ENCODE measurements at places on chromosomes 16 and 17.
A peak's percentile ranks its signal among the peaks of the same experiment; 100 is the strongest.

DNA sequence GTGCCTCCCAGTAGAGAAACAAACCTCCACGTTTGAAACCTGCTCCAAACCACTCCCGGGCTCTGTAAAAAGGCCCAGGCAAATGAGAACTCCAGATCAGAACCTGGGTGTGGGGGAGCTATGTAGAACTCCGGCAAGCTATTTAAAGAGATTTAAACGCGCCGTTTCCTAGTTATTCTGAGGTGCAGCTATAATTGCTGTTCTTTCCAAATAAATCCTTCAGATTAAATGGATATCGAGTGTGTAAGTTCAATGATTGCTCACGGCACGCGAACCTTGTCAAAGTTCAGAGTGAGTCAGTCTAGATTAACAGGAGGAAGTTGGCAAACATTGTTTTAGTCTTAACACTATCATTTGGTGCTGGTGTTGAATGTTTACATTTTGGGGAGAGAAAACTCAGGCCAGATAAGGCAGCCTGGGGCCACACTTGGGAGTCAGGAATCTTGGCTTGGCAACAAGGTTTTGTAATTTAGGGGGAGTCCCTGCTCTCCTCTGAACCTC, 92.9 kb upstream of the SALL1 start:
- peak; percentile 62 for DNase-seq

- peak; percentile 76 for DNase-seq
These were observed 17.4 kb downstream of the IRF8 start for GRCh38 chr16:85916141-85916890.

- no peak for DNase-seq
These were observed 1128.6 kb downstream of the CDH8 start for GRCh38 chr16:60907645-60908044.

DNA sequence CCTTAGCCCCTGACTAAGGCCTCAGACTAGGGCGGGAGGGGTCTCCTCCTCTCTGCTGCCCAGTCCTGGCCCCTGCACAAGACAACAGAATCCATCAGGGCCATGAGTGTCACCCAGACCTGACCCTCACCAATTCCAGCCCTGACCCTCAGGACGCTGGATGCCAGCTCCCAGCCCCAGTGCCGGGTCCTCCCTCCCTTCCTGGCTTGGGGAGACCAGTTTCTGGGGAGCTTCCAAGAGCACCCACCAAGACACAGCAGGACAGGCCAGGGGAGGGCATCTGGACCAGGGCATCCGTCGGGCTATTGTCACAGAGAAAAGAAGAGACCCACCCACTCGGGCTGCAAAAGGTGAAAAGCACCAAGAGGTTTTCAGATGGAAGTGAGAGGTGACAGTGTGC, 12.7 kb downstream of the CES3 start:
- no peak for DNase-seq

- DNase-seq, result no peak
These were observed 1.8 kb downstream of the TBC1D16 start for GRCh38 chr17:80033840-80034239.

GRCh38 chr16:86391984-86392383, 118.3 kb upstream of the FOXF1 start:
- DNase-seq, result peak; percentile 4

DNA sequence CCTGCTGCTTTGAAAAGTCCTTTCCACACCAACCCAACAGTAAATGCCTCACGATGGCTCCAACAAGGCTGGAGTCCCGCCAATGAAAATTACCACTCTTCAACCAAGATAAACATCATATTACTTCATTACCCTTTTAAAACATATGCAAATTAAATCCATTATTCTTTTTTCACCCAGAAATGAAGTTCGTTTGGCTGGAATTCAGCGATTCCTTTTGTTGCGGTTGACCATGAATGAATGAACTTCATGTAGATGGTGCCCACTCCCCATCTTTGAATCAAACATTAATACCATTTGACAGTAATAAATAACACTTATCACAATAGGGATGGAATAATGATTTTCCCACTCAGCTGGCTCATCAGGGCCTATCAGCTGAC, 211.5 kb upstream of the TOX3 start:
- no peak for DNase-seq

GRCh38 chr17:58052945-58053715, 30.1 kb upstream of the DYNLL2 start:
- no peak for DNase-seq

DNA sequence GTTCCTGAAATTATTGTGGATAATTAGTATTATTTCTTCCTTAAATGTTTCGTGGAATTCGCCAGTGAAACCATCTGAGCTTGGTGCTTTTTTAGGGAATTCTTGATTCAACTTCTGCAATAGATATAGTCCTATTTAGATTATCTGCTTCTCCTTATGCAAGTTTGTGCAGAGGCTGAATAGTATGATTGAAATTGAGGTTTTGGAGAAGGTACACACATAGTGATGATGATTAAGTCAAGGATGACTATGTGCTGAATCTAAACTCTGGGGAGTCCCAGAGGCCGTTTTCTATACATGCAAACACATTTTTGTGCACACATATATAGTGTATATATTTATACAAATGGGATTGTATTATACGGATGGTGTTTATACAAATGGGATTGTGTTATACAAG, 5.2 kb upstream of the MYH4 start:
- no peak for DNase-seq

DNA sequence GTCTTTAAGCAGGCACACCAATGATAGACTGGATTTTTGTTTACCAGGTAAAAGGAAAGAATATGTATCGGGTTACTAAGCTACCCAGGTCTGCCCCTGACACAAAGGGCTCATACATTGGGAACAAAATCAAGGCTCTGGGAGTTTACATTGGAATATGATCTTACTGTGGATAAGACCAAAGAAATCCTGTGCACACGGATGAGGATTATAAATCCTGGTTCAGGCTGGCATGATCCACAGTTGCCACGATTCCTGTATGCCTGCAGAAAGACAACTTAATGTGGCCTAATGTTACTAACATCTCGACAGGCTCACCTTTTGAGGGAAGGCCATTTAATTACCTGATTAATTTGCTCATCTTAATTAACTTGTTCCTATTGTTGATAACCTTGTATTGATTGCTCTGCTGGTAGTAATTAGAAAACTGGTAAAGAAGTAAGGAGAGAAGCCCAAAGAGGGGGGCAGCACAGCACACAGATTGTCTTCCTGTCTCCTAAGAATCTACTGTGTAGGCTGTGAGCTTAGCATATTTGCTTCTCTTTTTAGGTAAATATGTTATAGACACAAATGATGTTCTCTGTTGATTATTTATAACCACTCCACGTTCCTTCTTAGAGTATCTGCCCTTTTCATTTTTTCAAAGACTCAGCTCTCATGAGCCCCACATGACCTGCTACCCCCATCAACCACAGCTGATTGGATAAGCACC, 51.0 kb upstream of the TOX3 start:
- no peak for DNase-seq

DNA sequence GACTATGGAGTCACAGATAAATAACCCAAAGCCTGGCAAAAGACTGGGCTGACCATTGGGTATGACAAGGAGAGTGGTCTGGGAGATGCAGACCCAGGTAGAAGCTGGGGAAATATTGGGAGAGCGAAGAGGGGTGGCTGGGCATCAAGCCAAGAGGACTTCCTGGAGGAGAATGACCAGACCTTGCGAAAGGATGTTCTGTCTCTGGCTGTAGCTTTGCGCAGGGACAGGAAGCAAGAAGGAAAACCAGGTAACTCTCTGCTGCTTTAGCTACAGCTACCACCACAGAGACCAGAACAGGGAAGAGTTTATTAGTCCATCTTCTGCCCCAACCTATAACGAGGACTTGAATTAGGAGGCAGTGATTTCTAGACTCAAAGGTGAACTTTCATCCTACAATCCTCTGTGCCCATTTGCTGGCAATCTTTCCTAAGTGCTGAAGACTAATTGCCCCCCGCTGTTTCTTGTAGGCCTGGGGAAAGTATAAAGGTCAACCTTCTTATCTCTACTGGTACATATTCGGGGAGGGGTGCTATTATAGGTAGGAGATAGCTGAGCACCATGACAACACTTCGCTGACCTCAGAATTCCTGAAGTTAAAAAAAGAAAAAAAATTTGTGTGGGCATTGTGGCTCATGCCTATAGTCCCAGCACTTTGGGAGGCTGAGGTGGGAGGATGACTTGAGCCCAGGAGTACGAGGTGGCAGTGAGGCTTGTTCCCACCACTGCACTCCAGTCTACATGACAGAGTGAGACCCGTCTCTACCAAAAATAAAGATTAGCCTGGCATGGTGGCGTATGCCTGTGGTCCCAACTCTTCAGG, 19.1 kb upstream of the KIFC3 start:
- no peak for DNase-seq

DNA sequence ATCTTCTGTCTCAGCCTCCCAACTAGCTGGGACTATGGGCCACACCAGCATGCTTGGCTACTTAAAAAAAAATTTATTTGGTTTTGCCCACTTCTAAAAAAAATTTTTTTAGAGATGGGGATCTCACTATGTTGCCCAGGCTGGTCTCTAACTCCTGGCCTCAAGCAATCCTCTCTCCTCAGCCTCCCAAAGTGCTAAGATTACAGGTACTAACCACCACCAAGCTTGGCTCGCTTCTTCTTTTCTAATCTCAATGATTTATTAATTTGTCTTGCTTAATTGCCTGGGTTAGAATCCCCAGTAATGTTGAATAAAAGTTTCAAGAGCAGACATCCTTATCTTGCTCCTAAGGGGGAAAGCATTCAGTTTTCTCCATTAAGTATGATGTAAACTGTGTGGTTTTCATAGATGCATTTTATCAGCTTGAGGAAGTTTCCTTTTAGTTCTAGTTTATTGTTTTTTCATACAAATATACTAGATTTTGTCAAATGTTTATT, 65.8 kb upstream of the NACA2 start:
- DNase-seq, result no peak

GRCh38 chr17:75267411-75268232, 3.4 kb downstream of the MIF4GD start:
- no peak for DNase-seq

- DNase-seq, result no peak
These were observed 452.2 kb downstream of the XYLT1 start for GRCh38 chr16:17018585-17018939.

DNA sequence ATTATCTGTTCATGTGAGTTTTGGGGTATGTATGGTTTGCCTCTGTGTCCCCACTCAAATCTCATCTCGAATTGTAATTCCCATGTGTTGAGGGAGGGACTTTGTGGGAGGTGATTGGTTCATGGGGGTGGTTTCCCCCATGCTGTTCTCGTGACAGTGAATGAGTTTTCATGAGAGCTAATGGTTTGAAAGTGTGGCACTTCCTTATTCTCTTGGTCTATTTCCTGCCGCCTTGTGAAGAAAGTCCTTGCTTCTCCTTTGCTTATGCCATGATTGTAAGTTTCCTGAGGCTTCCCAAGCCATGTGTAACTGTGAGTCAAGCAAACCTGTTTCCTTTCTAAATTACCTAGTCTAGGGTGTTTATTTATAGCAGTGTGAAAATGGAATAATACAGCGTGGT, 128.1 kb upstream of the HS3ST4 start:
- no peak for DNase-seq

- DNase-seq, result peak; percentile 34
These were observed 13.4 kb downstream of the GINS2 start for GRCh38 chr16:85675251-85675874.

- DNase-seq, result no peak
These were observed 56.5 kb downstream of the KSR1 start for GRCh38 chr17:27512511-27513346.

GRCh38 chr17:46922487-46922803, 515 bp upstream of the GOSR2 start:
- DNase-seq, result no peak

GRCh38 chr16:73713251-73713650, 583.4 kb upstream of the PSMD7 start:
- no peak for DNase-seq

GRCh38 chr16:85137323-85138072, 25.2 kb upstream of the CIBAR2 start:
- DNase-seq, result peak; percentile 49

- DNase-seq, result no peak
These were observed 57.6 kb upstream of the SOX9 start for GRCh38 chr17:72063262-72063661.

DNA sequence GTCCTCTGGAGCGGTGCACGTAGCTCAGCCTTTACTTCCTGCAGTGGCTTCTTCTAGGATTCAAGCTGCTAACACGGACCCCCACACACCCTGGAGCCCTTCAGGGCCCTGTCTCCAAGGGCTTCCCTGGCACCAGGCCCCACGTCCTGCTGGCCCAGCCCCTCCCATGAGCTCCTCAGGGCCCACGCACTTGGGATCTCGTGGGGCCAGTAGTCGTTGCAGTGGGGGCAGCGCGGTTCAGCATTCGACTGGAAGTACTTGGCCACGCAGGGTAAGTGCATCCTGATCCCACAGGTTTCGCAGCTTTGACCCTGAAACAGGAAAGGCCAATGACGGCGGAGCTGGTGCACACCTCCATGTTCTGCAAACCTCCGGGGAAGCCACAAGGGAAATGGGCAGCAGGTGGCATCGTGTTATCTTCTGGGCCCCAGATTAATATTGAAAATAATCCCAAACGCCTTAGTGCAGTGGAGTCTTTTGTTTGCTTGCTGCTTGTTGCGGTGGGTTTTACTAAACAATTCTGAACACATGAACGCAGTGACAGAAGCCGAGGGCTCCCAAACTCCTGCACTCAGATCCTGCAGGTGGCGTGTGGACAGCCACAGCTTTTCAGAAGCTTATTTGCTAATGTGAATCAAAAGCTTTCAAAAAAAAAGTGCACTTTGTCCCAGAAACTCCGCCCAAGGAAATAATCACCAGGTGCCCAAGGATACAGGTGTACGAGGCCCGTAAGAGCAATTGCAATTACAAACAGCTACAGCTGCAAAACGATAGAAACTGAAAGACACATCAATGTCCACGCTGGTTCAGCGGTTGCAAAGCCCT, 22.4 kb downstream of the KDM8 start:
- no peak for DNase-seq

DNA sequence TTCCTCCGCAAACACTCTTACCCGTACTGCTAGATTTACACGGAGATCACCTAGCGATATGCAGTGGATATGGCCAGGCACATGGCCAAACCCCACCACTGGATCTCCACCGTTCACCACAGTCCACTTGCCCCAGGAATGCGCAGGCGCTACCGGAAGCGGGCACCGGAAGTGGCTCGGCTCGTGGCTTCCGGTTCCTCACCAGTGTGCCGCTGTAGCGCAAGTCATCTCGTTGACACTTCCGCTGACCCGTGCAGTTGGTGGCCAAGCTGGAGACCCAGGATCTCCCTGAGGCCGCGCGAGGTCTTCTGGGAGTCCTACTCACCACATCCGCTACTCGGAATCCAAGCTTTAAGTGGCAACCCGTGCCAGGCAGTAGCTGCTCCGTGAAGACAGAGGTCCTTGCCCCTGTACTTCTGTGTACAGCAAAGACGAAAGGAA, 11.5 kb downstream of the ZNF597 start:
- DNase-seq, result peak; percentile 48

- DNase-seq, result peak; percentile 69
These were observed 27.6 kb downstream of the STAT5B start for GRCh38 chr17:42248351-42249179.

GRCh38 chr17:60087882-60088669, 9.4 kb upstream of the HEATR6 start:
- DNase-seq, result no peak

GRCh38 chr16:25148568-25149215, 37.1 kb downstream of the LCMT1 start:
- no peak for DNase-seq
